Activated naive CD4-positive, alpha-beta T cell treated with anti-CD3 and anti-CD28 coated beads, Interleukin-2, amount 50 U/mL, for 72 hours (primary cell): ENCODE measurements at places on chromosomes 16 and 17. TPM values are rescaled to one million over a fixed set of nuclear protein-coding genes. Genes with fewer than 3 reads are reported as not detected.

OTOP3 gene
- not detected for total RNA-seq

IRF8 gene
- 150 TPM for total RNA-seq

TBL3 gene
- 37.2 TPM for total RNA-seq

TMC8 gene
- 165 TPM for total RNA-seq

FZD2 gene
- total RNA-seq: 0.27 TPM

SECTM1 gene
- 2.3 TPM for total RNA-seq

PIRT gene
- total RNA-seq: not detected

RBFOX1 gene
- total RNA-seq: not detected

TLCD2 gene
- total RNA-seq: 0.25 TPM

TOX3 gene
- not detected for total RNA-seq

SRCIN1 gene
- 1.2 TPM for total RNA-seq

KRTAP4-6 gene
- not detected for total RNA-seq

GRCh38 chr17:64732336-64733006, 70.4 kb upstream of the SMURF2 start:
- no peak for DNase-seq

GRCh38 chr16:89641458-89642119, 15.9 kb downstream of the CHMP1A start:
- no peak for DNase-seq

GRCh38 chr17:72465191-72466024, 344.6 kb downstream of the SOX9 start:
- no peak for DNase-seq

DNA sequence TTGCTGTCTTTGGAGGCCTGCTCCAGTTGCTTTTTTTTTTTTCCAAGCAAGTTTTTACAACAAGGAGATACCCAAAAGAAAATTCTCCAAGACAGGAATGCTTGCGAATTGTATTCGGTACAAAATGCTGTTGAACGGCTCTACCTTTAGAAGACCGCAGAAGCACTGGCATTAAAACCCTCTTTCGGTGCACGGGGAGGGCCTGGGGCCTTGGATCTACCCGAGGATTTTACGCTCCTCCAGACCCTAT, 1.3 kb upstream of the HELZ start:
- no peak for DNase-seq

DNA sequence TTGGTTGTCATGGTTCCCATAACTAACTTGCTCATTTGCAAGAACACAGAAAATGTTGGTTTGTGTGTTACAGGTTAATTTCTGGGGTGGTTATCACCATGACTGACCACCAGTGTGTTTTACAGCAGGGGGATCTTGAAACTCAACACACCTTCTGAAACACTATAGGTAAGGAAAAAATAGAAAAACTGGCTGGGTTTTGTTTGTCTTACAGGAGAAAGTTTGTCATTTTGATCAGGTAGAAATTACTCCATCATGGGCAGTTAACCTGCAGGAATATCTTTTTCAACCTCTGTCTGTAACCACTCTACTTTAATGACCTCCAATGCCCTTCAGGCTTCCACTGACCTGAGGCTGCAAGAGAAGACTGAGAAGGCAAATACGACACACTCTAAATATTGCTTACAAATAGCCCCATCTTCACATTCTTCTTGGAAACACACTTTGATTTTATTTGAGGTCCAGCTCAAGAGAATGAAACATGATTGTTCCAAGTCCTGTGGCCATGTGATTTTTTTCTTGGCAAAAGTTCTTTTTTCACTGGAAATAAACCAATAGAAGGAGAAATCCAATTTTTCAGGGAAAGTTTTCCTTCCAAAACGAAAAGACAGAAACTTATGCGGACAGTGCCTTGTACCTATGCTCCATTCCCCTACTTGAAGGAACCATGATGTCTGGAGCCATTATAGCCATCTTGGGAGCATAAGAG, 428.7 kb upstream of the SALL1 start:
- DNase-seq: no peak

DNA sequence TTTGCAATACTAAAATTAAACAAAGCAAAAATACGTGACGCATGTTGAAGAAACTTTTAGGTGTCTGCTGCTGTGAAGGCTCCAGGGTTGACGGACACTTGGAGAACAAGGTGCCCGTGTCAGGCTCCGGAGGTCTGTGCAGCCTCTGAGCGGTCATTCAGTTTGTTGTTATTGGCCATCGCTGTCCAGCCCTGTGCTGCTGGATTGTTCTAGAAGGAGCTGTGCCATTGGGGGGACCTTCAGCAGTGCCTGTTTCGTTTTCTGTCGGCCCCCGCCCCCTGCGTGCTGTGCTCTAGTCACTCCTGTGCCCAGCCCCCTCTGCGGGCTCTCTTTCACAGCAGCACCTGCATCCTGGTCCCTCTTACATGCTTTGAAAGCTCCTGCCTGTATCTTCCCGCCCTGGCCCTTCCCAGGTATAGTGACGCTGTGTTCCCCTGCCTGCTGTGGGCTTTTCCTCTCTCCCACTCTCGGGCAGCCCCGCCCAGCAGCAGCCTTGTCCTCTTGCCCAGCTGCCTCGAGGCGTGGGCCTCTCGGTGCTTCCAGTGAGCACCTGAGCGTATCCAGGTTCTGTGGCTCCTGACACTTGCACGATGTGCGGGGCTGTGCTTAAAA, 50.7 kb downstream of the RNF213 start:
- DNase-seq: no peak
